ENCODE measurements at places on chromosomes 3 and 15. TPM values are rescaled to one million over a fixed set of nuclear protein-coding genes. Genes with fewer than 3 reads are reported as not detected.

Gene TF
- total RNA-seq: 0.44 TPM

Gene FHIT
- total RNA-seq: 8.7 TPM

Gene GABPB1
- total RNA-seq: 58.2 TPM

Gene RTP1
- total RNA-seq: not detected

Gene ILDR1
- total RNA-seq: 0.26 TPM

Gene SUSD5
- not detected for total RNA-seq

Gene WDR76
- 93.2 TPM for total RNA-seq

- DNase-seq: peak; percentile 92
These were observed at the start of the genes HAUS2 and LRRC57 for GRCh38 chr15:42548249-42549031. Gene HAUS2 (plus strand): TSS chr15:42548838. CDS start chr15:42548873, 35 bp downstream. Gene LRRC57 (minus strand): TSS chr15:42548793. CDS start chr15:42548434, 359 bp downstream.

GRCh38 chr15:78492872-78493271, 14.5 kb upstream of the HYKK start:
- DNase-seq: no peak

DNA sequence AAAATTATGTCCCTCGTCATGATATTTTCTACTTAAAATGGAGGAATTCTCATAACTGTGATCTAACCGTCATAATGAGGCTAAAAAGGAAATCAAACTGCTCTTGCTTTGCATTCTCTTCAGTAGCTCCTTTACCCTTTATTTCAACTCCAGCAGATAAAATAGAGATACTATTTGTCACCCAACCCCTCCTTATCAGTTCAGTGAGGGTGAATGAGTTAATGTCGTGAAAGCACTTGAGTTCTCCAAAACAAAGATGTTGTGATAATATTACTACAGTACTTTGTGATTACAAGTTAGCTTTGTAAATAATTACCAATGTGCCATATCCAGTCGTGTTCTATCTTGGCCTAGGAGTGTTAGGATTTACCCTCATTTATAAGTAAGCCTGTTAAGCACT, 63.4 kb upstream of the ANKRD28 start:
- no peak for DNase-seq

DNA sequence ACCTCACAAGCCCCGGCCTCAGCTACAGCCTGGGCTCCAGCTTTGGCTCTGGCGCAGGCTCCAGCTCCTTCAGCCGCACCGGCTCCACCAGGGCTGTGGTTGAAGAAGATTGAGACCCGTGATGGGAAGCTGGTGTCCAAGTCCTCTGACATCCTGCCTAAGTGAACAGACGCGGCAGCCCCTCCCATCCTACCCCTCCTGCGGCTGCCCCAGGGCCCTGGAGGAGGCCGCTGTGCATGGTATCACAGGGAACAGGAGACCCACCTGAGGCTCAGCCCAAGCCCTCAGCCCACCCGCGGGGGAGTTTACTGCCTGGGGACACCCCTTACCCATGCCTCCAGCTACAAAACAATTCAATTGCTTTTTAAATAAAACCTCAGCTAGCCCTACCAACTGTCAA, 6.0 kb upstream of the LARP6 start:
- no peak for DNase-seq

DNA sequence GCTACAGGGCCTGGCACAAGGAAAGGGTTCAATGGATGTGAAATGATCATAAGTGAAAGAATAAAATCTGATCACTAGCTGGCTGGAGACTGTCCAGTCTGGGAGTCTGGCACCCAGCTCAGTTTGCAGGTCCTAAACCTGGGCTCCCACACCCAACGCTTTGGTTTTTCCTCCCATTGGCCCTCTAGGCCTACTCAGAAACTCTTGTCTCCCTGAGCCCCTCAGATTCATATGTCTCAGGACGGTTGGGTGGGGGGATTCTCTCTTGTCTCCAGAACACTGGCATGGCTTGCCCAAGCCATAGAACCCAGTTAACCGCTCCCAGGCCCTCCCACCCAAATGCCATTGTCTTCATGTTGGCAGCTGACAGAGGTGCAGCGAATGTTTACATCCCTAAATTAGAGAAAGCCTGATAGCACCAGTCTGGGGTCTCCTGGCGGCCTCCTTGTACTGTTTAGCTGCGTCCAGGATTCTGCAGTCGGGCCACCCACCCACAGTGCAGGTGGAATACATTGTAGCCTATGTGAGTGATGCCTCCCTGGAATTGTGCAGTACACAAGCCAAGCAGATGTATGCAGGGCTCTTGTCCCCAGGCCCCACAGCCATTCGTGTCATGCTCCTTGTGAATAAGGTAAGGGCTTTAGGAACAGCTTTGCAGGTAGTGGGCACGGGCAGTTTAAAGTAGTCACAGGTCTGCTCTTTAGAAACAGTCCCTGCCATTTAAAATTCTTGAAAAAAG, 266.3 kb downstream of the XXYLT1 start:
- no peak for DNase-seq

All from activated CD4-positive, alpha-beta memory T cell treated with anti-CD3 and anti-CD28 coated beads for 36 hours (primary cell).